Fibroblast of gingiva (primary cell): ENCODE measurements at places on chromosomes 4 and X.
A peak's percentile ranks its signal among the peaks of the same experiment; 100 is the strongest.

- peak; percentile 27 for DNase-seq
These were observed 304.5 kb upstream of the DIPK2B start for GRCh38 chrX:45505214-45505613.

GRCh38 chr4:69894186-69894585 lies 34.2 kb upstream of the SULT1E1 start:
- no peak for DNase-seq

DNA sequence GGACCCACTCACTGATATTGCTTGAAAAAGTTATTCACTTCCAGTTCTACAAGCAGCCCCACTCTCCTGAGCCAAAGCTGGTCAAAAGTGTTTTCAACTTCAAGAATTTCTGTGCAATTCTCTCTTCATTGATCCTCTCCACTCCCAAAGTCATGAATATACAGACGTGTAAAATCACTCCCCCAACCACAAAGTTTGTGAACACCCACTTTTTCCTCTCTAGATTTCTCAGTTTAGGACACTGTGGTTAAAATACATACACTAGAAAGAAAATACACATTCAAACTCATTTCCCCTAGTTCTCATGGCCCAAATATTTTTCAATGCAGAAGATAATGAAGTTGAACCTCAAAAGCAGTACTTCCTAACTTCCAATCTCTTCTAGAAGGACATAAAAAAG lies 116.3 kb downstream of the MSN start:
- no peak for DNase-seq

DNA sequence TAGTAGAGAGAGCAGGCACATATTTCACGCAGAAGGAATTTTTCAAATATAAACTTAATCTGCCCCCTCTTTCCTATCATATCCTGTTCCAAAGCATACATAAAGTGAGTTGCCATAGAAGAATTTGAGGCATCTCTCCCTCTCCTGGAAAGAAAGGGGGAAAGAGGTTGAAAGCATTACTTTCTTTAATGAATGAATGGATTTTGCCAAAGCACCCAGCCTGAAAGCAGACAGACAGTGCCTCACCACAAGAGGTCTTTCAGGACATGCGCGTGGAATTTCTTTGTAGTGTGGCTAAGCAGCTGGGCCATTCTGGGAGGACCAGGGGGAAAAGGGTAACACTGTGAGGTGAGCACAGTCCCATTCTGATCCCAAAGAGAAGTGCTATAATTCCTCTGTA lies 651.4 kb downstream of the IQCM start:
- DNase-seq = peak; percentile 59

GRCh38 chrX:41334363-41335197 lies 618 bp downstream of the DDX3X start:
- DNase-seq = peak; percentile 70

DNA sequence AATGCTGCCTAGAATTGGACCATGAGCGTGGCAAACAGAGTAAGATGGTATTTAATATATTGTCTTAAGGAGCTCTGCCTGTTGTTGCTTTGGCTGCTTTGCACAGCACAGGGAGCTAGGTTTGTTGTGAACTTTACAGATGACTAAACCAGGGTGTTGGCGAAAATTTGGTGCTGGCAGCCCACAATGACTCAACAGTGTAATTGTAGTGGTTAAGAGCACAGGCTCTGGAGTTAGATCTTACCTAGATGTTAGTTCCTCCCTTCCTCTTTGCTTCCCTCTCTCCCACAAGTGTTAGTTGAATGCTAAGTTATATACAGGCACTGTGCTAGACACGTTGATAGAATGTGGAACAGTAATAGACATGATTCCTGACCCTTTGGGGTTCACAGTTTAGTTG lies 128.9 kb upstream of the TRPC5 start:
- DNase-seq = no peak

- DNase-seq = peak; percentile 88
These were observed 269.4 kb downstream of the IL15 start for GRCh38 chr4:141905751-141906150.

- DNase-seq = no peak
These were observed 46.9 kb downstream of the MTM1 start for GRCh38 chrX:150615356-150615755.

GRCh38 chr4:173485164-173485563 lies 44.9 kb downstream of the HAND2 start:
- DNase-seq = no peak

GRCh38 chrX:134737061-134737460 lies 78.8 kb upstream of the PLAC1 start:
- DNase-seq = peak; percentile 68

GRCh38 chr4:150141756-150142155 lies 63.5 kb downstream of the DCLK2 start:
- DNase-seq = no peak

- DNase-seq = no peak
These were observed 188.4 kb upstream of the MAOA start for GRCh38 chrX:43467608-43468234.

GRCh38 chrX:129193357-129193756 lies 329.9 kb downstream of the SMARCA1 start:
- no peak for DNase-seq

- no peak for DNase-seq
These were observed 228.7 kb upstream of the ANKRD50 start for GRCh38 chr4:124941267-124941666.

DNA sequence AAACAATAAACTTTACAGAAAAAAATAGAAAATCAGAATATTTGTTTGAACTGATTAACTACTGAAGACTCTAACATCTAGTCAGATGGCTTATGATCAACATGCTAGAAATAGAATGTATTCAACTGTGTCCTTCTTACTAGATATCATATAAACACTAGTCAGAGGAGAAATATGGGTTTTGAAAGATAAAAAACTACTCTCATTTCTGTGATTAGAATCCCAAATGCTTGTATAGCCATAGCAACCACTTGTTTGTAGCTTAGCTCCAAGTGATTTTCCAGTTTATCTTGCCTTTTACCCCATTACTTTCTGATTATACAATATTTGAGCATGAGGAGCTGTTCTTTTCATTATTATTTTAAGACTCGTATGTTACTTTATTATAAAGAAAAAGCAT lies 31.2 kb downstream of the USP38 start:
- no peak for DNase-seq

GRCh38 chr4:41136456-41136855 lies 77.9 kb downstream of the APBB2 start:
- DNase-seq = no peak

GRCh38 chr4:15412461-15412860 lies 15.4 kb upstream of the C1QTNF7 start:
- DNase-seq = no peak

DNA sequence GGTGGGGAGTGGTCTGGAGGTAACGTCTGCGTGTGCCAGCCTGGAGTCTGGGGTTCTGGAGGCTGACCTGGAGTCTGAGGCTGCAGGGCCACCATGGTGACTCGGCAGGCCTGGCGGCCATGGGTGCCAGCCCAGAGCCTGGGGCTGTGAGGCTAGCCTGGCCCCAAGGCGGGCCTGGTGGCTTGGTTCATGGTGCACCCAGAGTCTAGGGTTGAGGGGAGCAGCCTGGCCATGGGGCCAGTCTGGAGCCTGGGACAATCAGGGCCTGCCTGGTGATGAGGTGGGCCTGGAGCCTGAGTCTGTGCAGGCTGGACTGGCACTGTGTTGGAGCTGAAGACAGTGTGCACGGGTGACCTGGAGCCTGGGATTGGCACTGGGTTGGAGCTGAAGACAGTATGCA lies 64.9 kb downstream of the CXorf49B start:
- no peak for DNase-seq

DNA sequence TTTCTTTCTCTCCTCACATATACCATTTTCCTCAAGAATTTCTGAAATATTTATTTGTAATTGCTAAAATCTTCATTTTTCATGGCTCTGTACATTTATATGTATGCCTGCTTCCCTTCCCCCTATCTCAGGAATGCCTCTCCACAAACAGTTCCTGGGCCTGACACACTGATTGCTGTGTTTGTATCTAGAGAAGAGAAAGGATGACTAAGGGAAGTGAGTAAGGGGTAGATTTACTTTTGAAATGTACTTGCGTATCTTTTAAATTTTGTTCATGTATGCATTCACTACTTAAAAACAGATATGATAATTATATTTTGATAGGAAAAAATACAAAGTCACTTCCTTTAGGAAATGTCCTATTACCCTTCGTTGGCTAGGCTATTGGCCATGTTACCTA lies 790.8 kb downstream of the PCDH18 start:
- DNase-seq = peak; percentile 20

GRCh38 chr4:86657910-86658309 lies 63.8 kb downstream of the PTPN13 start:
- DNase-seq = no peak

DNA sequence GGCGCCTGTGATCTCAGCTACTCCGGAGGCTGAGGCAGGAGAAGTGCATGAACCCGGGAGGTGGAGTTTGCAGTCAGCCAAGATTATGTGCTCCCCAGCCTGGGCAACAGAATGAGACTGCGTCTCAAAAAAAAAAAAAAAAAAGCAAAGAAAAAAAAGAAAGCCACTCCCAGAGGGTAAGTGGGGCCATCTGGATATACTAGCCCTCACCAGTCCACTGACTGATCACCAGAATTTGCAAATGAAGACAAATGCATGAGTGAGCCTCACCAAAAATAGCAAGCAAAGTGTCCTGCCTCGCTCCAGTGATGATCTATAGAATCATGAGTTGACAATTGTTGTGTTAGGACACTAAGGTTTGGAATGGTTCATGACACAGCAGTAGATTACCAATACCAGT lies 47.6 kb downstream of the ZFP42 start:
- no peak for DNase-seq

GRCh38 chr4:102343964-102344519 lies 1.2 kb downstream of the SLC39A8 start:
- DNase-seq = no peak

GRCh38 chrX:152899111-152899873 lies 1.4 kb downstream of the ZNF185 start:
- no peak for DNase-seq

GRCh38 chr4:67546004-67546356 lies 677 bp upstream of the CENPC start:
- no peak for DNase-seq

- DNase-seq = no peak
These were observed 66.3 kb downstream of the CRMP1 start for GRCh38 chr4:5826437-5827107.

- no peak for DNase-seq
These were observed 1121.1 kb upstream of the ADGRL3 start for GRCh38 chr4:60078984-60079383.

GRCh38 chr4:88599298-88599697 lies 7.0 kb downstream of the HERC3 start:
- DNase-seq = peak; percentile 21

GRCh38 chrX:23497919-23498318 lies 163.3 kb downstream of the PTCHD1 start:
- DNase-seq = no peak

GRCh38 chrX:2627272-2627867 lies 63.7 kb upstream of the CD99 start:
- peak; percentile 21 for DNase-seq

DNA sequence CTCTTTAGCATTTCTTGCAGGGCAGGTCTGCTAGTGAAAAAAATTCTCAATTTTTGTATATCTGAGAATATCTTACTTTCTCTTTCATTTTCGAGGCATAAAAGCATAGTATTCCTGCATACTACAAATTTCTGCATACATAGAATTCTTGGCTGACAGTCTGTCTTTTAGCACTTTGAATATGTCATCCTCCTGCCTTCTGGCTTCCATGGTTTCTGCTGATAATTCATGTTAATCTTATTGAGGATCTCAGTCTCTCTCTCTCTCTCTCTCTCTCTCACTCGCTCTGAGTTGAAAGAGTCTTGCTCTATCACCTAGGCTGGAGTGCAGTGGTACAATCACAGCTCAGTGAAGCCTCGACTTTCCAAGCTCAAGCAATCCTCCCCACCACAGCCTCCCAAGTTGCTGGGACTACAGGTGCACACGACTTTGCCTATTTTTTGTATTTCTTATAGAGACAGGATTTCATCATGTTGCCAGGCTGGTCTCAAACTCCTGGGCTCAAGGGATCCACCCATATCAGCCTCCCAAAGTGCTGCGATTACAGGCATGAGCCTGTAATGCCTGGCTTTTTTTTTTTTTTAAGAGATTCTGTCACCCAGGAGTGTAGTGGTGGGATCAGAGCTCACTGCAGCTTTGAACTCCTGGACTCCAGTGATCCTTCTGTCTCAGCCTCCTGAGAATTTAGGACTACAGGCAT lies 161.3 kb downstream of the FNIP2 start:
- DNase-seq = no peak

GRCh38 chr4:42906891-42907759 lies 14.6 kb downstream of the GRXCR1 start:
- no peak for DNase-seq

DNA sequence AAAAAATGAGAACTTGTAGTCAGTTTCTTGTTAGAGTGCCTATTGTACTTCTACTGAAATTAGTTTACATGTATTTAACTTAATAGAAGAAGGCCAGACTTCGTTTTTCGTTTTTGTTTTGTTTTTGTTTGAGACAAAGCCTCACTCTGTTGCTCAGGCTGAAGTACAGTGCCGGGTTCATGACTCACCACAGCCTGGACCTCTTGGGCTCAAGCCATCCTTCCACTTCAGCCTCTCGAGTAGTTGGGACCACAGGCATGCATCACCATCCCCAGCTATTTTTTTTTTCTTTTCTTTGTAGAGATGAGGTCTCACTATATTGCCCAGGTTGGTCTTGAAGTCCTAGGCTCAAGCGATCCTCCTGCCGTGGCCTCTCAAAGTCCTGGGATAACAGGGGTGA lies 793.9 kb downstream of the ADGRL3 start:
- DNase-seq = no peak

GRCh38 chr4:88439161-88439760 lies 17.7 kb upstream of the HERC5 start:
- no peak for DNase-seq

DNA sequence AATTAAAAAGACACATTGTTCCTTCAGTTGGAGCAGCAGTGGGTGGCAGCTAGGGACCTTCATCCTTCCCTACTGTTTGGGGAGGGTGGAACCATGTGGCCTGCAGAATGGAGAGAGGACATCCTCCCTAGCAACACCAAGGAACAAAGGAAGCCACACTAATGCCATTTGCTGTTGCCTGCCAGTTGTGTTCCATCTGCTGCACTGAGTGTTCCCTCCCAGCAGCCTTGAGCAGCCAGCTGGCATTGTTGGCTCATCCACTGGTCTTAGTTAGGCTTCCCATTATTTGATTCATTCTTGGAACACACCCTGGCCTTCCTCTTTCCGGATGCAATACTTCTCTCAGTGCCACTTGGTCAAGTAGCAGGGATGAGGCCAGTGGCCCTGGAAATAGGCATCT lies 25.0 kb upstream of the HMGB3 start:
- DNase-seq = peak; percentile 35

DNA sequence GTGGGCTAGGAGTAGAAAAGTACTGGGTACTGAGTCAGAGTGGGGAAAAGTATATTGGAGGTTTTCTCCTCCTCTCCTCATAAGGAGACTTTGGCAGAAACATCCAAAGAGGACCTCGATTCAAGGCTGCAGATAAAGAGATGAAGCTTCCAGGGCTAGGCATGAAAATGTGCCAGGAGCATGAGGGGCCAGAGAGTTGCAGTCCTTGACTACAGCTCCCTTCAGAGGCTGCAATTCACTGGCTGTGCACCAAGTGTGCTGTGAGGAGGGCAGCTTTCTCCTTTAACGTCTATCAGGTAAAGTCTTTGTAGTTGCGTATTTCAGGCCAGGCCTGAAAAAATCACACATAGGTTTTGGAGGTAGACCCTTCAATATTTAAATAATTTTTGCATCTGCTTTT lies 174.9 kb upstream of the VEGFC start:
- no peak for DNase-seq

GRCh38 chr4:26574563-26574962 lies 9.3 kb upstream of the TBC1D19 start:
- DNase-seq = no peak
